AG08396 (cell line): ENCODE measurements at places on chromosomes 4 and X.

DNA sequence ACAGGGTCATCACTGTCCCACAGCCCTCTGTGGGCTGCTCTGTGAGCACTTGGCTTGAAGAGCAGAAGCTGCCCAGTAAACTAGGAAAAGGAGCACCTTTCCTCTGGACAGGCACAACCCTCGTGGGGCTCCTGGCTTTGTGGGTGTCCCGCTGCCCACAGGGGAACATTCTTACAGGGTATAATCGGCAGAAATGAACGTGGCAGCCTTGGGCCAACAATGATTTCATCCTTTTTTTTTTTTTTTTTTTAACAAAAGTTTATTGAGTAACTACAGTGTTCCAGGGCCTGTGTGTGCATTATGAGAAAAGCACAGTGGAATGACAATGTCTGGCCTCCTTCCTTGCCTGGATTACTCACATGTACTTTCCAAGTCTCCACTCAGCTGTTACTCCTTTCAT lies 197.2 kb downstream of the PDGFC start:
- peak; percentile 44 for DNase-seq

- DNase-seq, result no peak
Observed at GRCh38 chr4:189376901-189377300, 563.8 kb upstream of the FRG1 start.

DNA sequence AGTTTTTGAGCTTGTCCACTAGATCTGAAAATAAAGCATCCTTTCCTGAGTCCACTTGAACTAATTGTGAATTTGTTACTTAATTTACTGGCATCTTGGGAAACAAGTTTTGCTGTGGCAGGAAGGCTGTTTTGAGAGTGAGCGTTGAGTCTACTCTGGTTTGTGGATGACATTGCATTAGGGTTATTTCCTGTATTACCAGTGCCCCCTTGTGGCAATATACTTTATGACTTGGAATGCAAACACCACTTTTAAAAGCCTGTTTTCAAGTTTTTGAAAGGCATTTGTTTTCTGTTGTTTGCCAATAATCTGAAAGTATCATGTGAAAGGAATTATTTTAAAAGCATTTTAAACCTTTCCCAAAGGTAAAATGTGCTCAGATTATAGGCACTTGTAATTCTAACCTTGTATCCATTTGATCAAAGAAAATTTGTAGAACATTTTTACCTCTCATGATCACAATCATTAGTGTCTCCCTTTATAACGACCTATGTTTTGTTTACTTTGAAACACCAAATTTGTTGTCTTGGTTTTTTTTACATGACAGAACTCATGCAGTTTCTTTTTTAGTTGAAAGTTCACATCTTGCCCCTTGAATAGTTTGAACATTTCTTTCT lies 18.0 kb upstream of the CYP2U1 start:
- DNase-seq, result peak; percentile 48

GRCh38 chr4:174340714-174341113 lies 57.0 kb downstream of the CEP44 start:
- DNase-seq, result no peak

GRCh38 chrX:44723426-44723825 lies 120.4 kb upstream of the DUSP21 start:
- DNase-seq, result no peak

GRCh38 chr4:4880492-4880891 lies 21.0 kb downstream of the MSX1 start:
- DNase-seq, result no peak

- peak; percentile 21 for DNase-seq
Observed at GRCh38 chrX:101078716-101079598, at the start of gene TMEM35A. Gene TMEM35A (plus strand): TSS chrX:101078879. CDS start chrX:101079003, 124 bp downstream.
